Muscle of arm (tissue), 14 donors: ENCODE measurements at places on chromosomes 11 and 22.

DNA sequence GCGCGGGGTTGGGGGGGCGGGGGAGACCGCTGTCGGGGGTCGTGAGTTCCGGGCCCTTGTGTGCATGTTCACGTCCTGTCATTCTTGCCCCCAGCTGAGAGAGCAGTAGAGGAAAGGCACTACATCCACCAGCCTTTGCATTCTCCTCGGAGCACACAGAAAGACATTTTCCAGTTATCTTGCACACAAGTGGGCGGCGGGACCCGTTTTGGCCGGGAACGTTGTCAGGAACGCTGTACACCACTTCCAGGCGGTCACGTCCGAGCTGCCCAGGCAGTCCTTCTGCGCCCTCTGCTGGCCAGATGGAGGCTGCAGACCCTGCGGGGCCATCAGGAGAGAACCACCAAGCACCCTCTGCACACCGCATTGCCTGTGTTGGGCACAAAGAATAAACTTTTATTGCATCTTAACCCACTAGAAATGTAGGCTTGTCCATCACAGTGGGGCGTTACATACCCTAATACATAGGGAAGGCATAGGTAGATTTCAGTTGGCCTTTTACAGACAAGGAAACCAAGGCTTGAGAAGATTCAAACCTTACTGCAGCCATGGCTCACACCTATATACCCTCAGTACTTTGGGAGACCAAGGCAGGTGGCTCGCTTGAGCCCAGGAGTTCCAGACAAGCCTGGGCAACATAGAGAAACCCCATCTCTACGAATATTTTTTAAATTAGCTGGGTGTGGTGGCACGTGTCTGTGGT, 2.8 kb upstream of the CDKN1C start:
- DNase-seq = peak; percentile 91

GRCh38 chr11:124075841-124076651, 34.9 kb upstream of the OR10G7 start:
- no peak for DNase-seq

GRCh38 chr11:10770626-10771254, 19.7 kb downstream of the CTR9 start:
- DNase-seq = peak; percentile 42

DNA sequence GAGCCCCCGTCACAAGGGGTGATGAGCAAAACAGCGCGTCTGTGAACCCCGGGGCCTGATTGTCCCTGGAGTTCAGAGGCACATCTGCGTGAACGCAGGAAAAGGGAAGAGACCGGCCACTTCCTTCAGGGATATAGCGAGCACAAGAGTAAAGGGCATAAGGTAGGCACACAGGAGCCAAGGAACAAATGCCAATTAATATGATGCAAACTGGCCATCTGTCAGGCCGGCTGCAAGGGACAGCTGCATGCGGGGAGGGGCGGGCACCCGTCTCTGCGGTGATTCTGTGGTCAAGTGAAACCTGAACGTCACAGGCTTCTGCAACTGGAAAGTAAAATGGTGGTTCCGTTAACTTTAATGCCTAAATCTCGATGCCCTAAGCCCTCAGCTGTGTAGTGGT, 64.7 kb downstream of the TRIM29 start:
- no peak for DNase-seq

DNA sequence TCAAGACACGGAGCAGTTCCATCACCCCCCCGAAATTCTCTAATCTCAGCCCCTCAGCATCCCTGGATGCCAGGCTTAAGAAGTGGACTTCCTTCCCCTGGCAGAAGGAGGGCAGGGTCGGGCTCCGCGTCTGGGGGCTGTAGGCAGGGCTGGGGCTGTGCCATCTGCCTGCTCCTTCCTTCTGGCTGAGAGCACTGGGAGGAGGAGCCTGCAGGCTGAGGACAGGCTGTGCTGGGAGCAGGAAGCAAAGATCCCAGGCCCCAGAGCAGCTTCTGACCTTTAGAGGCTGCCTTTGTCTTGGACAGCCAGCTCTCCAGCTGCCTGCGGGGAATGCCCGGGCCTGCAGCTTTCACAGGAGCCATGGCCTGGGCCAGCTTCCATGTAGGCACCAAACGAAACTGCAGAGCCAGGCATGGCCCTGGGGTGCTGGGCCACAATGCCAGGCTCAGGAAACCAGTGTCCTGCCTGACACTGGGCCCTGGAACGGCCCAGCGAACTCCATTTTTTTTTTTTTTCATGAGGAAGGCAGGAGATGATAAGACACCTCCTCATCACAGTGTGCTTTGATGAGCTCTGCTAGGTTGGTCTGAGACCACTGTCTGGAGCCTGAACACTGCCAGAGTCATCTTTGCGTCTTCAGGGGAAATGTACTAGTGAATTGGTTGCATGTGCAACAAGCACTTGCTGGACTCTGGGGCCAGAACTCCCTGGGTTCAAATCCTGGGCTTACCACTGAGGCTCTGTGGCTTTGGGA, 67.9 kb downstream of the MCM5 start:
- no peak for DNase-seq

- no peak for DNase-seq
Observed at GRCh38 chr11:45155058-45155551, 8.7 kb downstream of the PRDM11 start.

DNA sequence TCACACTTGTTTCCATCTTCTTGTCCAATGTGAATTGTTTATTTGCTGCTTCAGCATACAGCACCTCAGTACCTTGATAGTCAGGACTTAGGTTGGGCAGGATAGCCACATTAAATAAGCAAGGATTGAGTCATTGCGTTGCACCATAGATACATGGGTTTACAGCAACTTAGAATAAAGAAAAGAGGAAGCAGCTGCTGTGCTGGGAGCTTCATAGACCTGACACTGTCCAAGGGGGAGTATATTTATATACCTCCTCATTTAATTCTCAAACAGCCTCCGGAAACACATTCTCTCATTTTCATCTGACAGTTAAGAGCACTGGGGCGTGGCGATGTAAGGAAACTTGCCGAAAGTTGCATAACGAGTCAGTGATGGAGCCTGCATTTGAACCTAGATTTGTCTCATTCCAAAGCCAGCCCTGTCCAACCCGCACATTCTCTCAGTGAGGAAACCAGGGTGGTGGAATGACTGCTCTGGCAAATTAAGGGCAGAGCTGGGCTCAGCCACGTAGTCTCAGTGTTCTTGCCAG, 42.2 kb downstream of the UBASH3B start:
- no peak for DNase-seq

DNA sequence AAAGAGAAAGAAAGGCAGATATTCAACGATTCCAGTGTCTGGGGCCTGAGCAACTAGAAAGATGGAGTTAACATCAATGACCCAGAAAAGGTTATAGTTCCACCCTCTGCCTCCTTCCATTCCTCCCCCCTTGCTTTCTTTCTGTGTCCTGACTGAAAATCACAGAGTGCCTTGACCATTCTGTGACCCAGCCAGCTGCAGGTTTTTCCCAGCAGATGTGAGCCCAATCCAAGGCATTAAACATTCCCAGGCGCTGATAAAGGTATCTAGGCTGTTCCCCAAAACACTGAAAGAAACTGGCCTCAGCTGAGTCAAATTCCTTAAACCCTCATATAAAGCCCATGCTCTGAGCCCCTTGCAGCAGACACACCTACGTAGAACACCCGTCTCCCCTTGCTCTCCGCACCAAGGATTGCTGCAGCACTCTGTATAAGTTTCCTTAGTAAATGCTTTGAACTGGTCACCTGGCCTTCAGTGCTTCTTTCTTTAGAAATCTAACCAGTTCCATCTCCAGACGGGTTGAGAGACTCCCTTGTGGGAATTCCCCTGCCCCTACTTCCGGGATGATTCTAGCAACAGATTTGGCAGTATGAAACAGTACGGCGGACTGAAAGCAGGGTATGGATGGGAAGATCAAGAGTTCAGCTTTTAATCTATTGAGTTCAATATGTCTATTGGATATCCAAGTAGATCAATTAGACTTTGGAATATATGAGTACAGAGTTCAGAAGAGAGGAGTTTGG, 48.8 kb upstream of the ZC3H12C start:
- DNase-seq = no peak

GRCh38 chr11:121514432-121515334, 61.9 kb upstream of the SORL1-AS1 start:
- no peak for DNase-seq

DNA sequence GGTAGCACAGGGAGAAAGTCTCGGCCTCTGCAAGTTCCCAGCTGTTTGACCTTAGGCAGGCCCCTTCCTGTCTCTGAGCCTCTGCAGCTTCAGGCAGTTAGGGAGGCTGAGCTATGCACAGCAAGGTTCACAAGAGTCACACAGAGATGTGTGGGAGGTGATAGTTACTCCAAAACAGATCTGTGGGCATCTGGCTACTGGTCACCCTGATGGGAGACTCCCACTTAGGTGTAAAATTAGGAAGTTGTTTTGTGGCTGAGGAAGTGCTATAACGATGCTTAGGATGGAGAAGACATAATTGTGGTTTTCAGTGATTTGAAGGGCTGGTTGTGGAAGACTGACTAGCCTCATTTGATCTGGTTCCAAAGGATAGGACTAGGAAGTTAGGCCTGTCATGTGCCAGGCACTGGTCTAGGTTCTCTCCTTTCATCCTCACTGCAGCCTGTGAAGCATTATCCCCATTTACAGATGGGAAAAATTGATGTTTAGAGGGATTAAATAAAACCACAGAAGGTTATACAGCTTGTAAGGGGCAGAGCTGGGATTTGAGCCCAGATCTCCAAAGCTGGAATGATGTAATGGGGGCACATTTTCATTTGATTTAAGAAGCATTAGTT, 13.5 kb downstream of the ACO2 start:
- no peak for DNase-seq

- no peak for DNase-seq
Observed at GRCh38 chr22:44305888-44306287, 6.9 kb downstream of the SHISAL1 start.

- DNase-seq = no peak
Observed at GRCh38 chr11:8357891-8358566, 94.4 kb upstream of the LMO1 start.

DNA sequence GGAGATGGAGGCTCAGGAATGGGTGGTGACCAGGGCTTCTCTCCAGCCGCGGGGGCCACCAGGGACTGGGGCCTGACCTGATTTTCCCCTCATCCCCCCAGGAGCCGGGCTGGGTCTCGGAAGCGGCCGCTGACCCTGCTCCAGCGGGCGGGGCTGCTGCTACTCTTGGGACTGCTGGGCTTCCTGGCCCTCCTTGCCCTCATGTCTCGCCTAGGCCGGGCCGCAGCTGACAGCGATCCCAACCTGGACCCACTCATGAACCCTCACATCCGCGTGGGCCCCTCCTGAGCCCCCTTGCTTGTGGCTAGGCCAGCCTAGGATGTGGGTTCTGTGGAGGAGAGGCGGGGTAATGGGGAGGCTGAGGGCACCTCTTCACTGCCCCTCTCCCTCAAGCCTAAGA, 3.8 kb downstream of the ZFPL1 start:
- no peak for DNase-seq

- no peak for DNase-seq
Observed at GRCh38 chr11:71103266-71103665, 149.1 kb downstream of the SHANK2 start.

DNA sequence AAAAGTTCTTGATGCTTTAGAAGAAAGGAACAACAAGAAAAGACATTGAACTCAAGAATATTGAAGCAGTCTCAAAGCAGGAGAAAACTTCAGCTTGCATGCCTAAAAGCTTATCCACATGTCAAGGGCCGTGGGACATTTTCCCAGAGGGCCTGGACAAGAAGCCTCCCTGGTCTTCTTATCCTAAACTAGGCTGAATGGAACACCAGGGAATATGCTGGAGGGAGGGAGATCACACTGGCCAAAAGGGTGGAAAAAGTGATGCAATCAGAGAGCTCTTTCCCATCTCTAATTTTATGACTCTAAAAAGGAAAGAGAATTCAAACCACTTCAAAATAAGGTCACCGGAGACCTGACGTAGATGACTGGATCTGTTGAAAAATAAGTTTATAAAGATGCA, 107.2 kb downstream of the MPPED2 start:
- peak; percentile 79 for DNase-seq

DNA sequence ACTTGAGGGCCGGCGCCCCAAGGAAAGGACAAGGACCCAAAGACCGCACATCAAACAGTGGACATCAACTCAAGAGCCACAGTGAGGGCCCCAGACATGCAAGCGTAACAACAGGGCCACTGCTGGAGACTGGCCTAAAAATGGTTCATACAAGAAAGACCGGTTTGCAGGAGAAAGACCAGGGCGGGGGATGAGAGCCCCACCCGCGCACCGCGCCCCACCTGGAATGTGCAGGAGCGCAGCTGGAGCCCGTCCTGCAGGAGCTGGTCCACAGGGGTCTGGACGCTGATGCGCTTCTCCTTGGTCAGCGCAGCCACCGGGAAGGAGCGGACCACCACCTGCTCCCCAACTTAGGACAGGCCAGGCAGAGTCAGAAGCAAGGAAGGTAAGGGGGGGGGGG, 13.9 kb downstream of the SBF1 start:
- DNase-seq = no peak

GRCh38 chr11:80214413-80214812, 773.6 kb upstream of the TENM4 start:
- DNase-seq = no peak

DNA sequence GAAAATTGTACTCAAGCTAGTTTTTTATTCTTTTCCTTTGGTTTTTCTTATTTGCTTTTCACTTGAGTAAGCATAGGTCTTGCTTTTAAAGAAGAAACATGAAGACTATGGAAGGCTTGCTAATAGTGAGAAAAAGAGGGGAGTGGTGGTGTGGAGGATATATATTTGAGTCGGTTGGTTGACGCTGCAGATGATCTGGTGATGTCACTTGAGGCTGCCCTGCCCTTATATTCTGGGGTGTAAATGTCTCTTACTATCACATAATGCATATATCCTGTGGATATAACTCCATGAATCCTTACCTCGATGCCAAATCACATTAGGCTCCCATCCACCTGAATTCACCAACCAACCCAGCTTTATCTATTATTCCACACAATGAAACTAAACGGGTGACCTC, 2.9 kb downstream of the GRIA4 start:
- no peak for DNase-seq

DNA sequence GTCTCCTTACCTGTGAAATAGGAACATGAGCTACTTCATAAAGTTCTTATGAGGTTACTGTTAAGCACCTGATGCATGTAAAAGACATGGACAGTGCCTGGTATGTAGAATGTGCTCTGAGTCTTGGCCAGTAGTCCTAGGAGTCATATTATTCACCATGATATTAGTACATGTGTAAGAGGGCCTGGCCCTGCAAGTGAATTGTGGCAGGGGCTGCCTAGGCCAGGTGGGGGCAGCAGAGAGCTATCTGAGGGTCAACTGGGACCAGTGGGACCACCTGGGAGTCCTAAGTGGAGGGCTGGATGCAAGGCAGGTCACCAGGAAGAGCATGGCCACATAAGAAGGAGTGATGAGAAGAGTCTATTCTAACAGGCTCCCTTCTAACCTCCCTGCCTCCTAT, 529.5 kb downstream of the SOX6 start:
- no peak for DNase-seq

- DNase-seq = no peak
Observed at GRCh38 chr11:60895687-60896086, 10.7 kb downstream of the PRPF19 start.

GRCh38 chr22:31173386-31174145, 13.6 kb downstream of the RNF185 start:
- no peak for DNase-seq

- peak; percentile 29 for DNase-seq
Observed at GRCh38 chr11:17496406-17496805, 19.8 kb upstream of the ABCC8 start.

- no peak for DNase-seq
Observed at GRCh38 chr11:133553885-133554740, 21.8 kb upstream of the OPCML start.

- DNase-seq = no peak
Observed at GRCh38 chr11:65183201-65183891, 1.6 kb downstream of the CAPN1 start.

GRCh38 chr11:65558002-65558929, at the start of gene LTBP3:
TSS of gene LTBP3 (minus strand) at chr11:65558359. CDS start at chr11:65557959, 400 bp downstream.
- peak; percentile 88 for DNase-seq
